ENCODE measurements at places on chromosomes 1 and 21.

- DNase-seq: no peak
Observed at GRCh38 chr1:87023326-87023725, 108.9 kb downstream of the HS2ST1 start.

DNA sequence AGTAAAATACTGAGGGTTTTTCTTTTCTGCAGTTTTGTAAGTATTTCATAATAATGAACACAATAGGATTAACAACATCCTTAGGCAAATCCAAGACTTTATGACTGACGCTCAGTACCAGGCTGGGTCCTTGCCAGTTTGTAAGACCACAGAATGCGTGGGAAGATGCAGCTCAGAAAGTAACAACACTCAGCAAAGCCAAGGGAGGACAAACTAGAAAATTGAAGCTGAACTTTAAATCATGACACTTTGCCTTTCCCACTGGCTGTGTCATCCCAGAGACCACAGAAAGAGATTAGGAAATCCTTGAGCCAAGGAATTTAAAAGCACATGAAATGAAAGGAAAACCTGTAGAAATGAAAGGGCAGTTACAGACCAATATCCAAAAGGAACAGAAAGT lies 426.3 kb upstream of the CHRM3 start:
- DNase-seq: peak; percentile 10

DNA sequence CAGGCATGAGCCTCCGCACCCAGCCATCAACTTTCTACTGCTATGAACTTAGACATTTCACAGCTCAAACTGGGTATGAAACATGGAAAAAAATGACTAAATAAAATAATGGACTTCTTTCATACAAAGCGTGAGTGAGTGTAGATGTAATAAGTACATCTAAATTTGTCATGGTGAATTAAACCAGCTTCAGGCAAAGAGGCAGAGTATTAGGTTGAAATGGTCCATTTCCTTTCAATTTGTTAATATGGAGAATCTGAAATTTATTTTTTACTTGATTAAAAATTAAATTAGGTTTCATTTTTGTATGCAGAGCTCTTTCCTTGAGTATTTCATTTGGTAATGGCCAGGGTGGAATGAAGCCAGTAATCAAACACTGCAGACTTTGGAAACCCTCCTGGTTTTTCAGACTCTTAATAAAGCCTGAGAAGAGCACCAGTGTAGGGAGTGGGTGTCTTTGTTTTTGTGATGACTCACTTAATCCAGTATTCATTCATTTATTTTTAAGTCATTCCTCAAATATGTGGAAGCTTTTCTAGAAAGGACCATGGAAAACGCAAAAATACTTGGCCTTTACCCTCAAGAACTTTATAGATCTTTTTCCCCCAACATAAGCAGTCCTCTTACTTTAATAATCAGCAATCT lies 49.2 kb downstream of the ALG14 start:
- DNase-seq: peak; percentile 43

GRCh38 chr1:113793878-113794834 lies 18.1 kb downstream of the RSBN1 start:
- DNase-seq: no peak

DNA sequence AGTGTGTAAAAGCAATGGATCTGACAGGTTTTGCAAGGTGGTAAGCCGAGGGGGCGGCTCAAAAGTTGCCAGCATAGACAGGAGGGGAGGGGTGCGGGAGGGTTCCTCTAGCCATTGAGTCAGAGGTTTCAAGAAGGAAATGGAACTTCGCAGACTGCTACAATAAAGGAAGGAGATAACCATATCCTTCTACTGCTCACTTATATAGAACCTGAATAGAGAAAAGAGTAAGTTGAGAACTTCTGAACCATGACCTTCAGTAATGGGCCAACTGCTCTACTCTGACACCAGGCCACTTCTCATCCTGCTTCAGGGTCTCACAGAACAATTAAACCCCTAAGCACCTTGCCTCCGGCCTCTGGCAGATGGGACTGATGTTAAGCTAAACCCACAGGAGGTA lies 26.3 kb upstream of the BCAR3 start:
- no peak for DNase-seq

DNA sequence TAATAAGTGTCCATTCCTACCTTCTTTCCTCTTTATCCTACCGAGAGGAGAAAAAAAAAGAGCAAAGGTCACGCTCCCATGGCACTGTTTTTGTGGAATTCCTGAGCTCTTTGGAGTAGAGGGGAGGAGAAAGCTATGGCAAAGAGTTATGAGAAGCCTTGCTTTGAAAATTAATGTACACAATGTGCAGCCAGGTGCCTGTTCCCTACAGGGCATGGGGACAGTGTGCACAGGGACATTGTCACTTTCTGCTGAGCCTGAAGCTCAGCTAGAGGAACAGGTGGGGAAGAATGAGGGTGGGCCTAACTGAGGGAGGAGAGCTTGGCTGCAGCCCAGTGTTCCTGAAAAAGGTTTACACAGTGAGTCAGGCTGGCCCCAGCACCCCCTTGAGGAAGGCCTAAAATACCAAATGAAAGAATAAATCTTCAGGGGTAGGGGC lies 66.1 kb downstream of the PLXNA2 start:
- no peak for DNase-seq

DNA sequence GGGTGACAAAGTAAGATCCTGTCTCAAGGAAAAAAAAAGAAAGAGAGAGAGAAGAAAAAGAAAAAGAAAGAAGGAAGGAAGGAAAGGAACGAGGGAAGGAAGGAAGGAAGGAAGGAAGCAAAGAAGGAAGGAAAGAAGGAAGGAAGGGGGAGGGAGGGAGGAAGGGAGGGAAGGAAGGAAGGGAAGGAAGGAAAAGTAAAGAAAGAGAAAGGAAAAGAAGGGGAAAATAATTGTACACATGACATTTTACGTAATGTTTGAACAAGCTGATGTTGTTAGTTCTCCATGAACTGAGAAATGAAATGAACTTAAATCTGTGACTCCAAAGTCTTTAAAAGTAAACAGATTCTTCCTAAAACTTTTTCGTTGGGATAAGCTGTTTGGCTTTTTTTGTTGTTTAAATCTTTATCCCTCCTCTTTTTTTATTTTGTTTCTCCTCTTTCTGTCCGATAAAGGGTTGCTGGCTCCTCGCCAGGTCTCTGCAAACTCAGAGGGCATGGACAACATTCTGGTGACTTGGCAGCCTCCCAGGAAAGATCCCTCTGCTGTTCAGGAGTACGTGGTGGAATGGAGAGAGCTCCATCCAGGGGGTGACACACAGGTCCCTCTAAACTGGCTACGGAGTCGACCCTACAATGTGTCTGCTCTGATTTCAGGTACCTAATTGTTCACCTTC lies 59.8 kb downstream of the IL12RB2 start:
- DNase-seq: no peak

DNA sequence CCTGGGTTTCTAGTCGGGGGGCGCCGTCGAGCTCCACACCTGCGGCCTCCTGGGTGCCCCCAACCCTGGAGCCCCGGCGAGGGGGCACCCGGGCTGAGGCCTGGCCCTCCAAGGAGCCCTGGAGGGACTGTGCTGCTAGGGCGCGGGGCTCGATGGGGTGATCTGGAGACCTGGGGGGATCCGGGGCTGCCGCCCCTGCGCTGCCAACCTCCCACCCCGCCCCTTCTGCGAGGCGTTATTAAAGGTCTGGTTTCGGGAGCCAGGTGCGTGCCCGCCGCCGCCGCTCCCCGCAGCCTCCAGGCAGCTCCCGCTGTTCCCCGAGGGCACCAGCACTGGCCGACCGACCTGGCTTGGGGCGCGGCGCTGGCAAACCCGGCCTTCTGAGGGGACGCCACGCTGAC lies 746 bp upstream of the POFUT2 start:
- no peak for DNase-seq

DNA sequence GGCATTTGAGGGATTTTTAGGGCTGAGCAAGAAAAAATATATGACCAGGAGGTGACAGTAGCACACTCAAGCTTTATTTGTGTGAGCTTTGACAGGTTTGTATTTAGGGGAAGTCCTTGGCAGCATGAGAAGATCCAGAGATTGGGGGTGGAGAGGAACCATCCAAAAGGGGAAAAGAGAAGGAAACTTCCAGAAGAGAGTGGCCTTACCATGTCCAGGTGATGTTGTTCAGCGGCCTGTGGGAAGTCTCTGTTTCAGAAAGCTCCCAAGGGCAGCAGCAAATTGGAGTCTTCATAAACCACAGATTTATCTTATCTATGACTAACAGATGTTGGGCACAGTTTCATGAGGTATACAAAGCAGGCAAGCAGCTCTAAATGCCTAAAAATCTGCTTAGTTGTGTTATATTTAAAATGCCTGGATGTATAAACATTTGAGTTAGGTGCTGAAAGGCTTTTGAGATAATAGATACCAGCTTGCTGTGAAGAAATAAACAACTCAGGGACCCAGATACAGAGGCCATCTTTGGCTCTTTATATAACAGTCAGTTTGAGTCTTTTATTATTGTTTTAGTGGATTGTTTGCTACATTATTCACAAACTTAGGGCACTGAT lies 21.2 kb upstream of the ADAR start:
- DNase-seq: no peak

GRCh38 chr1:10082785-10083479 lies 50.2 kb downstream of the UBE4B start:
- peak; percentile 45 for DNase-seq

GRCh38 chr21:28696844-28697410 lies 295.8 kb downstream of the LTN1 start:
- DNase-seq: no peak

DNA sequence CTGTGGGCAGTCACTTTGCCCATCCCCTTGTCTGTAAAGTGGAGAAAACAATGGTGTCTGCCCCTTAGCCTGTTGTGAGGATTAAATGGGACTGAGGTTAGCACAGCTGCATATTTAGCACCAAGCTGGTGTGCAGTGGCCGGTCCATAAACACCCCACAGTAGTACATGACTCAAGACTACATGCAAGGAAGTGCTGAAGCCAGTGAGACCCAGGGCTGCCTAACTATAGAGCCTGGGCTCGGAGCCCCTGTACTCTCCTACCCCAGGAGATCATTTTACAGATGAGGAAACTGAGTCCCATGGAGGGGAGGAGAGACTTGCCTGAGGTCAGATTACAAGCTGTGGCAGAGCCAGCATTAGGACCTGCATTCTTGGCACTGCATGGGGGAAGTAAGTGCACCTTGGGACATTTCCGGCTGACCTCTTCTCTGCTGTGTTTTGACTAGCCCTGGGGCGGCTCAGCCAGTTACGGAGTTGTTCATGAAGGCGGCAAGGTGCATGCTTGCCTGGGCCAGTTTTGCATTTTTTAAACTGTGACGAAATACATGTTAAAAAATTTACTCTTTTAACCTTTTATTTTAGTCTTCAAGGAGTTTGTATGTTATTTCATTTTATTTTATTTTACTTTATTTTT lies 3.2 kb downstream of the SERINC2 start:
- no peak for DNase-seq

GRCh38 chr1:91798740-91799139 lies 87.2 kb downstream of the TGFBR3 start:
- DNase-seq: no peak

DNA sequence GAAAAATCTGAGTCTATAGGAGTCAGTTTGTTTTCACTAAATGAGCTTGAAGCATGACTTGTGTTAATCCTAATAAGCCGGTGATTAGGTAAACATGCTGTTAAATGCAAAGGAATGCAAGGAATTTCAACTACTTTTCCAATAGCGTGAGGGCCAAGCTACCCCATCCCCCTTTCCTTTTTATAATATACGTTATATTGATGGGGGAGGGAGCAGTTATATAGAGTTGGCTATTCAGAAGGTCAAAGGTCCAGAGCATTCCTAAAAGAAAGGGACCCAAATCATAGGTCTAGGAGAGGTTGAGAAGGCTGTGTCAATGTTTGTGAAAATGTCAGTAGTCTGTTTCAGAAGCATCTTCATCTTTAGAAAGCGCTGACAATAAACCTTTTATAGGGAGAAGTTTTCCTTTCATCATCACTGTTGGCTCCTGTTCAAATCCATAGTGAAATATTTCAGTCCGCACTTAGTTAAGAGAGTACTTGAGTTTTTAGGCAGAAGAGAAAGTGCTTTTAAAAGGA lies 3.8 kb downstream of the CCN1 start:
- DNase-seq: peak; percentile 92

GRCh38 chr1:116737020-116737854 lies 17.0 kb upstream of the CD2 start:
- peak; percentile 16 for DNase-seq

GRCh38 chr1:196651079-196651478 lies 764 bp upstream of the CFH start:
- no peak for DNase-seq

- no peak for DNase-seq
Observed at GRCh38 chr1:205536759-205537361, 32.4 kb downstream of the CDK18 start.

GRCh38 chr1:183443466-183443865 lies 25.3 kb upstream of the NMNAT2 start:
- DNase-seq: no peak

DNA sequence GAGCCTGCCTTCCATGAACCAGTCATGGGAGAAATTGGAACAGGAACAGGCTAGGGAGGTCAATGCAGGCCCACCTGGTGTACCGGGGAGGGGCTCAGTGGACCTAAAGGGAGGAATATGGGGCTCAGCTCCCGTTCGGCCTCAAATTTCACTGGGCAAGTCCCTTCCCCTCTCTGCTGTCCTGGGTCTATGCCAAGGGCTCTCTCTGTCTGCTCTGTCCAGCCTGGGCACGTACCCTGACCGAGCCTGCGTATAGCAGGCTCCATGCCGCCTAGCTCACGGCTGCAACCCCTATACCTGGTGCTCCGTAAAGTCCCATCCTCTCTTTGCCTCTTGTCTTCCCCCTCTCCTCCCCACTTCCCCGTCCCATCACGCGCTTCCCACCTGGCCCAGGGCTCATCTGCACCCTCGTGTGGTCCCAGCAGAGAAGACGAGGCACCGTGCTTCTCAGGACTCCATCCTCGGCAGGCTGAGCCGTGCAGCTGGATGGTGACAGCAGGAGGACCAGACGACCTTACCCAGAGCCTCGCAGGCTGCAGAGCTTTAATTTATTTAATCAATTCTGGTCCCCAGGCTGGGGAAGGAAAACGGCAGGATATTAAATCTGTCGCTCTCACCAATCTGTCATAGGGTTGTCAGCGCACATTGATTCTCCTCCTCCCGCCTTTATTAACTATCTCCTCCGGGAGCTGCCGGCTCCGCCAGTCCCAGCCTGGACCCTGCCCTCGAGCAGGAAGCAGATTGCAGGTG lies 25.0 kb upstream of the DISP3 start:
- DNase-seq: no peak

DNA sequence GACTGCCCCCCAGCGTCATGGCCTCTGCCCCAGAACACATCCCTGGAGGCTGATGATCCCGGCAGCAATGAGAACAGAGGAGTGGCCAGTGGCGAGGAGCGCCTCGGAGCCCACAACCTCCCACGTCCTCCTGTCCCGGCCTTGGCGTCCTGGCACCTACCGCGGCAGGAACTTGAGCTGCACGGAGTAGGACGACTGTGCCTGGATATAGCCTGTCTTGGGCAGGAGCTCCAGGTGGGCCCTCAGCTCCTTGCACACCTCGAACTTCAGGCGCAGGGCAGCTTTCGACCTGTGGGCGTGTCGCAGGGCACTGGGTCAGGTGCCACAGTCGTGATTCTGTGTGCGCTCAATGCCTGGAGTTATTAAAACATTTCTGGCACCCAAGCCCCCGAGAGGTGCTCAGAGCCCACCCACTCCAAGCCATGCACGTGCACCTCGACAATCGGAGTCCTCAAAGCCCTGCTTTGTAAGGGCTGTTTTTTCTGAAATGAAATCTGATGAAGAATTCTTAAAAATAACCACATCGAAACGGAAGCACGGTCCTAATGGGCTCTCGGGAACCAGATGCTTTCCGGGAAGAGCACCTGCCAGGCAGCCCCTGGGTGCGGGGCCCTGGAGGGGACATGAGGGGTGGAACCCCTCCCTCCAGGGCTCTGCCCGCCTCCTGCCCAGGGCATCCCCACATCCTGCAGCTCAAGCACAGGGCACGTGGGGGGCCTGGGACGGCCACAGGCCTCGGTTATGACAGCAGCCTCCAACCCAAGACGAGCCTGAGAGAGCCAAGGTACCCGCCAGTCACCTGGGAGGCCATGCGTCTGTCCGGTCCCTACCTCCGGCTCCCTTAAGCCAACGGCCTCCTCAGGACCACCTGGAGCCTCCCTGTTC lies 23.0 kb upstream of the TMEM52 start:
- DNase-seq: no peak
